Midbrain (tissue), 1 donor: ENCODE measurements at places on chromosomes 11 and 22.

DNA sequence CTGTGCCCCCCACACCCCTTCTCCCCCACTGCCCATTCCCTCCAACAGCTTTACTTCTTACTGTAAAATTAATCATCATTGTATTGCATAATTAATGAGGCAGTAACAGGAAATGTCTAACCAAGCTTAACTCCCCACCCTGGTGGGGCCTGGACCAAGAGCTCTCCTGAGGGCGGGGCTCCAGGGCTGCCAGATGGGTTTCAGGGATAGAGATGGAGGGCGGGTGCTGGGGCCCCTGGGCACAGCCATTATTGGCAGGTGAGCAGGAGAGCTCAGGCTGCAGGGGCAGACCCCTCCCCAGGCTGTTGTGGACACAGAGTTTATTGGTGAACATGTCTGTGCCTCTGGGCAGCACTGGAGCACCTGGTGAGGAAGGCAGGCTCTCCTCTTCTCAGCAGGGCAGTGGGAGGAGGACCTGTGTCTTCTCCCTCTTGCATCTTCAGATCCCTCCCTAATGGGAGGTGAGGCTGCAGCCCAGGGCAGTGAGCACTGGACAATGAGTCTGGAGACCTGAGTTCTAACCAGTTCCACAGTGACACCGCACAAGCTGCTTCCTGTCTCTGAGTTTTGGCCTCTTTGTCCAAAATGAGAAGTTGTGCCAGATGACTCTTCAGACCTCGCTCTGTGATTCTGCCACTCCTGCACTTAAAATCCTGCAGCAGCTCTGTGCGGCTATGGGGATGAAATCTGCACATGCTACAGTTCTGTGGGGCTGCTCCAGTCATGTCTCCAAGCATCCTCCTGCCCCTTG lies 233.3 kb downstream of the CEP164 start:
- no peak for DNase-seq

DNA sequence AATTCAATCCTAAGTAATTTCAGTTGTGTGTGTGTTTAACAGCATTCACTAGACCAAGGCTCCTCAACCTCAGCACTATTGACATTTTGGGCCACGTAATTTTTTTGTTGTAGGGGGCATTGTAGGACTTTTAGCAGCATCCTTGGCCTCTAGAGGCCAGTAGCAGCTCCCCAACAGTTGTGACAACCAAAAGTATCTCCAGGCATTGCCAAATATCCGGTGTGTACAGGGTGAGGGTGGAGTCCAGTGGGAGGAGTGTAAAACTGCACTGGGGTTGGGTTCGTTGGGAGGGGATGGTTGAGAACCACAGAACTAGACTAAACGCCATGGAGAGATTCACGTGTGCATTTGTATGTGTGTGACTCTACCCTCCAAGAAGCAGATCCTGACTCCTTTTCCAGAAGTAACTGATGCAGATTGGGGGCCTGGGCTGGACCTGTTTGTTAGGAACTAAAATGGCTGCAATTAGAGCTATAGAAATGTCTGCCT lies 5.9 kb upstream of the PHF21A start:
- no peak for DNase-seq

DNA sequence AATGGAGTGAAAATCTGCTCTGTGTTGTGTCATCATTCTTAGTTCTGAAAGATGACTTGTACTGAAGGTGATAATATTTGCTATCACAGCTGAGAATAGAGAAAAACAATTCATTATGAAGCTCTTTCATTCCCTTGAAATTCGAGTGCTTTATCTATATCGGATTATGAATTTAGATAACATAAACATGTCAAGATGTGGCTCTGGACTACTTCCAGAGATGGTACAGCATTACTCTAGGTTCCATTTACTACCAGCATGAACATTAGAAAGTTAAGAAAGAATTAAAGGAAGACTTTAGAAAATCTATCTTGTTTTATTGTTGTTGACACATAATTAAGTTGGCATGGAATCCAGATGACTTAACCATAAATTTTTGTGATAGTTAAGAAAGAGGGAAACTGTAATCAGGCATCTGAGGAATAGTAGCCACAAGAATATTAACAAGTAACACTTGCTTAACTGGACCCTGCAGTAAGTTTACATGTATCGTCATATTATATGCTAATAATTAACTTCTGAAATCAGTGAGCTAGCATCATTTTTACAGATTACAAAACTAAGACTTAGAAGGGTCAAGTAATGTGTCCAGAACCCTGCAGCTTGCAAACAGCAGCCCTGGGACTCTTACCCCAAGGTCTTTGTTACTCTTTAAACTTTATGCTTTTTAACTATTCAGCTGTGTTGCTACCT lies 182.6 kb downstream of the DDX10 start:
- no peak for DNase-seq

- peak; percentile 79 for DNase-seq
Observed at GRCh38 chr11:75328426-75329277, 22.8 kb downstream of the ARRB1 start.

DNA sequence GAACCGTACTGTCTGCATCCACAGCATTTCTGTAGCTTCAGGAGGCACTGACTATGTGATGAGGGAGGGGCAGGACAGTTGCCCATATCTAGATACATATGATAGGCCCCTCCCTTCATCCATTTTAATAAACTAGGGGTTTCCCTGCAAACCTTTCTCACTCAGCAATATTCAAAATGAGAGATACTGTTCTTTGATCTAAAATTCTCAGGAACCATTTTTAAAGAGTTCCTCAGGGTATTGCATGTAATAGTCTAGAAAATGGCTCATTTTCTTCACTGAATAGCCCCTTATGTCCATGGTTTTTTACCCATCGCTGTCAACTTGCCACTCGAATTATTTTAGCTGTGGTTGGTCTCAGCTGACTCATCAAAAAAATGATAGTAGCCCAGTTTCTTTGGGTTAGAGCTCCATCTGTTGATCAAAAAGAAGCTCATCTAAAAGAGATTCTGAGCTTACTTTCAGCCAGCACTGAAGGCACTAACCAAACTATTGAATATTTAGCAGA lies 37.0 kb upstream of the DNAJB7 start:
- peak; percentile 65 for DNase-seq

- DNase-seq: no peak
Observed at GRCh38 chr11:133041928-133042882, 490.1 kb downstream of the OPCML start.

- no peak for DNase-seq
Observed at GRCh38 chr11:32152821-32153220, 61.9 kb downstream of the RCN1 start.

DNA sequence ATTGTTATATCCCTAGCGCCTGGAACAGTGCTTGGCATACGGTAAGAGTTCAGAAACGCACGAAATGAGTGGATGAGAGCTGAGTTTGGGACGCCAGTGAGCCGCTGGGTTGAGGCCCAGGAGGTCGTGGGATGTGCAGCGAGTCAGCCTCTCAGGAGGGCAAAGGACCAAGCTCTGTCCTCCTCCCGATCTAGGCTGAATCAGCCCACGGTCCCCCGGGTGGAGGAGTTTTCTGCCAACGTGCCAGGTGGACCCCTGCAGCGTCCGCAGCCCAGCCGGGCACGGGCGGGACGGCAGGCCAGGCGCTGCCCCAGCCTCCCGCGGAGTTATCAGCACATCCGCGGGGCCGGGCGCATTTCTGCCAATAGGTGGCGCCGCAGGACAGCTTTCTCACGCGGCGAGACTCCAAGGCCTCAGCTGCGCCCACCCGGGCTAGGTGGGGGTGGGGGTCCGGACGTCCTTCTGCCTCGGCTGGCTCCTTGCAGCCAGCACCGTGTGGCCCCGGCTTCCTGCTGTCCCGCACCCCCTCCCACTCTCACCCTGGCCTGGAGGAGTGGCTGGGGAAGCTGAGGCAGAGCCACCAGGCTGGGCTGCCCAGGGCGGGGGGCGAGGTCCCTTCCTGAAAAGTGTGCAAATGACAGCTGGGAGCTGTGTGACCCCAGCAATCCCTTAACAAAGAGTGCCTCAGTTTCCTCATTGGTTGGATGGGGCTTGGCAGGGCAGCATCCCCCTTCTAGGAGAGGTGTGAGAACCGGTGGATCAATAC lies 2.2 kb upstream of the RPS19BP1 start:
- DNase-seq: peak; percentile 77

GRCh38 chr11:21710809-21711208 lies 482.1 kb upstream of the ANO5 start:
- no peak for DNase-seq

DNA sequence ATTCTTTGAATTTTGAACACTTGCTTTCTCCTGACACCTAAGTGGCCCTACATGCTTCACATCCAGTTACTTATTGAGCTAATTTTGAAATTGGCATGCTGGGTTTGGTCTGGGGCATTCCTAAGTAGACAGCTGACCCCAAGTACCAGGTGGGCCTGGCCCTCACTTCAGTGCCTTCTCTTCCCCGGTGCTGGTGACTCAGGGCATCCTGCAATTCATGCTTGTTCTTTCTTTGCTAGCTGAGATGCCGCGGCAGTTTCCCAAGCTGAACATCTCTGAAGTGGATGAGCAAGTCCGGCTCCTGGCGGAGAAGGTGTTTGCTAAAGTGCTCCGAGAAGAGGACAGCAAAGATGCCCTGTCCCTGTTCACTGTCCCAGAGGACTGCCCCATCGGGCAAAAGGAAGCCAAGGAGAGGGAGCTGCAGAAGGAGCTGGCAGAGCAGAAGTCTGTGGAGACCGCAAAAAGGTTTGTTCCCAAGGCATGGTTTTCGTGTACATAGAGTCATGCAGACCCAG lies 6.3 kb downstream of the AMPD3 start:
- no peak for DNase-seq

DNA sequence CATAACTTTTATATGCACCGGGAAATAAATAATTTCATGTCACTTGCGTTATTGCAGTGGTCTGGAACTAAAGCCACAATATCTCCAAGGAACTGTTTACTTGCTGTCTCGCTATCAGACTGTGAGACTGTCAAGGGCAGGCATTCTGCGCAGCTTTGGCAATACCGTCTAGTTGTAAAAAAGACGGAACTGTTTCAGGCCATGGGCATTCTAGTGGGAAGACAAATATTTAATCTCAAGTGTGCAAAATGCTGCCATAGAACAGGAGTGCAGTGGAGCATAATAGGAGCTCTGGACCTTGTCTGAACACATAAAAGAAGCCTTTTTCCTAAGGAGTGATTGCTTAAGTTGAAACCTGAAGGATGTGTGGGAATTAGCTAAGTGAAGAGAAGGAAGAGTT lies 53.8 kb downstream of the PACS1 start:
- DNase-seq: no peak

- DNase-seq: no peak
Observed at GRCh38 chr11:103453915-103454709, 344.9 kb downstream of the DYNC2H1 start.

DNA sequence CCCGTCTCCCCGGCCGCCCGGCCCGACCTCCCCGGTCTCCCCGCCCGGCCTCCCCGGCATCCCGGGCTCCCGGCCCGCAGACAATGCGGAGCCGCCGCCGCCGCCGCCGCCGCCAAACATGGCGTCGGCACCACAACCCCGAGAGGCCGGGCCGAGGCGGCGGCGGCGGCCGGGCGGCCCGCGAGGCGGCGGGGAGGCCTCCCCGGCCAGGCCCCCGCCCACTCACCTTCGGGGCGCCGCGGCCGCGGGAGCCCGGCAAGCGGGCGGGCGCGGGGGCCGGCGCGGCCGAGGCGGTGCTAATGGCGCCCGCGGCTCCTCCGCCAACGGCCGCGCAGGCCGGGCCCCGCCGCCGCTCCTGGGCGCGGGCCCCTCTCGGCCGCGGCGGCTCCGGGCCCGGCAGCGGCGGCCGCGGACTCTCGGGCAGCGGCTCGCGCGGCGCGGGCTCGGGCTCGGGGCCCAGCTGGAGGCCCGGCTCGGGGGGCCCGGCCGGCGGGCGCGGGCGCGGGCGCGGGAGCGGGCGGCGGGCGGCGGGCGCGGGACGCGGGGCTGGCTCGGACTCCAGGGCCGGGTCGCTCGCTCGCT lies 311 bp downstream of the BRD1 start:
- no peak for DNase-seq
